ENCODE measurements at places on chromosomes 16 and 17. TPM values are rescaled to one million over a fixed set of nuclear protein-coding genes. Genes with fewer than 3 reads are reported as not detected.

The PEX12 gene
- 9.0 TPM for total RNA-seq

- no peak for DNase-seq
Observed at GRCh38 chr16:50644245-50644644, 36.9 kb downstream of the SNX20 start.

The PPP1R1B gene
- total RNA-seq: not detected

GRCh38 chr16:67703626-67704025, 15.5 kb downstream of the GFOD2 start:
- DNase-seq: no peak

DNA sequence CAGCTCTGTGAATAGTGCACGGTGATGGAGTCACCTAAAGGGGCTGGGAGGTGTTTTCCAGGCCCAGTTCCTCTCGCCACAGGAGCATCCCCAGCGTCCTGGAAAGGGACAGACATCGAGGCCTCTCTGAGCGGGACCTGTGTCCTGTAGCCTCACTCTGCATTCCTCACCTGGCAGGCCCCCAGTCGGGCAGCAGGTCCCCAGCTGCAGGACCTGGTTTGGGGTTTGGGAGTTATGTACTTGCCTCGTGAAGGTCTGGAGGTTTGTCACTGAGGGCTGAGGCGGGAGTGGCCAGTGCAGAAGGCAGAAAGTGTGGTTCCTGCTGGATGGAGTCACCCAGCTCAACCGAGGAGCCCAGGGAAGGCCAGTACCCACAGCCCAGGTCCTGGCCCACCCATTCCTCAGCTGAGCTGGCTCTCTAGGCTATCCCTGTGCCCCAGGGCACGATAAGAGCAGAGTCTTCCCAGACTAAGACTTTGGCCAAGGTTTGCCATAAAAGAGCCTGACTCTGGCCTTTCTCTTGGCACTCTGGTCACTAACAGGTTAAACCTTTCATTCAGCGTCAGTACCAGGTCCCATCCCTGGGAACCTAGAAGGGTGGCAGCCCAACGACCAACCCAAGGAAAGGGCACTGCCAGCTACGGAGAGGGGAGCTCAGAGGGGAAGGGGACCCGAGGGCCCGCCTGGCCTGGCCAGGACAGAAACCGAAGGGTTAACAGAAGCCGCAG, 24.4 kb downstream of the TBX4 start:
- no peak for DNase-seq

The PABPN1L gene
- not detected for total RNA-seq

DNA sequence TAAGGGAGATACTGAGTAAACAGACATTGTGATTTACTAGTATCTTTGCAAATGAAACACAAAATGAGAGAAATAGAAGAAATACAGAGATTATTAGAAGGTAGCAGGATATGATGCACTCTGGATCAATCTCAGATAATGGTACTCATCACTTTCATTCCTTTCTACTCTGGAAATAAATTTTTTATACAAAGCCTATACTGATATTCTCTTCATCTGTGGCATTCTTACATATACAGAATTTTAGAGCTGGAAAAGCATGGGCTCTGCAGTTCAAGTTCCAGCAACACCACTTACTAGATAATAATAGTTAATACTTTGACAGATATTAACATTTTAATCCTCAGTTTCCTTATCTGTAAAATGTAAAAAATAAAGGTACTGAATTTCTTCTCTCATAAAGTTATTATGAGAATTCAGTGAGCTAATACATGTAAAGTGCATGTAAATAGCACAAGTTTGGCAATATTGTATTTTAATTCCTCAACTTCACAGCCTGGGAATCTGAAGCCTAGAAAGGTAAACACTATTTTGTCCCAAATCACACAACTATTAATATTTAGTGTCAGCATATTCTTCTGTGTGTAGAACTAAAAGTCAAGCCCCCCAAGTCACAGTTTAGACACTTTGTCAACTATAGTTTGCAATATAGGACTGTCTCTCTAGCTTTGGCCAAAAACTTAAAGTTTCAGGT, 6.5 kb downstream of the RNF43 start:
- no peak for DNase-seq

DNA sequence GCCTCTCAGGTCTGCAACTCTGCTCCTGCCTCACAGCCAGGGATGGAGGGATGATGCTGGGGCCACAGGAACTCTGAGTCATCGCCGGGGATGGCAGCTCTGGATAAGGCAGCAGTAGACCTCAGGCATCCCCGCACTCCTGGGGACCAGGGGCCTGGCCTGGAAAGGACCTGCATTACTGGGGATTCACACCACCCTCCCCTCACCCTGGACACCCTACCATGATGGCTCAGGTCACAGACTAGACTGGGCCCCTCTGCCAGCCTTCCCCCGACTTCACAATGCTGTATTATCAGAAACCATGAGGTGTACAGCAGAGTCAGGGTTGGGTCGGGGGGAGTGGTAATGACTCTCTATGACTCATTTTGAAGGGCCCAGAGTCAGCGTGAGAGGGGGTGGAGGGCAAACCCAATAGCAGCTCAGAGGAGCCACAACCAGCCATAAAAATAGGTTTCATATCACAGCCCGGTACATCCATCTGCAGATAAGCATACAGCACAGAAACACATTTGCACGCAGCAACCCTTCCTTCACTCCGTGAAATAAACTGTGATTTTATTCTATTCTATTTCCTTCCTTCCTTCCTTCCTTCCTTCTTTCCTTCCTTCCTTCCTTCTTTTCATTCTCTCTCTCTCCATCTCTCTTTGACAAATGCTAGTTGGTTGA, 28.8 kb downstream of the DYNLRB2 start:
- no peak for DNase-seq

DNA sequence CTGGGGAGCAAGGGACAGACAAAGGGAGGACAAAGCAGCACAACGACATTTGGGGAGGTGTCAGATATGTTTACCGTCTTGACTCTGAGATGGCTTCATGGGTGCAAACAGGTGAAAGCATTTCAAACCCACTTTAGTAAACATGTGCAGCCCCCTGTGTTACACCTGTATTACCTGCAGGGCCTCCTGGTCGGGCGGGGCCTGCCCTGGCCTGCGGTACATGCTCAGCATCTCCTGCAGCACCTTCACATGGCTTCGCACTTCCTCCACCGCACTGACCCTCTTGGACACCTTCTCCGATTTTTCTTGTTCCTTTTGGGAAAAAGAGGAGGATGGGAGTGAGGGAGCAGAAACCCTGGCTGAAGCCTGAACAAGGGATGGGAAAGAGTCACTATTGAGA, 24.5 kb downstream of the GGA2 start:
- no peak for DNase-seq

DNA sequence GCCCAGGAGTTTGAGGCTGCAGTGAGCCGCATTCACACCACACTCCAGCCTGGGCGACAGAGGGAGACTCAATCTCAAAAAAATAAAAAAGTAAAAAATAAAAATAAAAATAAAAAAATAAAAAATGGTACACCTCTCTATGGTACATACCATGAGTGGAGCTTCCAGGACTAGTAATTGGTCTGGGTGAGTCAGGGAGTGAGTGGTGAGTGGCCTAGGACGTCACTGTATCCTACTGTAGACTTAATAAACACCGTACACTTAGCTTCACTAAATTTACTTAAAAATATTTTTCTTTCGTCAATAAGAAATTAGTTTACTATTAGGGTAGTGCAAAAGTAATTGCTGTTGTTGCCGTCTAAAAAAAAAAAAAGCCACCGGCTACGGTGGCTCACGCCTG, 9.0 kb downstream of the CDH5 start:
- no peak for DNase-seq

The SLC2A4 gene
- not detected for total RNA-seq

- DNase-seq: no peak
Observed at GRCh38 chr17:50221266-50221863, 19.9 kb upstream of the COL1A1 start.

DNA sequence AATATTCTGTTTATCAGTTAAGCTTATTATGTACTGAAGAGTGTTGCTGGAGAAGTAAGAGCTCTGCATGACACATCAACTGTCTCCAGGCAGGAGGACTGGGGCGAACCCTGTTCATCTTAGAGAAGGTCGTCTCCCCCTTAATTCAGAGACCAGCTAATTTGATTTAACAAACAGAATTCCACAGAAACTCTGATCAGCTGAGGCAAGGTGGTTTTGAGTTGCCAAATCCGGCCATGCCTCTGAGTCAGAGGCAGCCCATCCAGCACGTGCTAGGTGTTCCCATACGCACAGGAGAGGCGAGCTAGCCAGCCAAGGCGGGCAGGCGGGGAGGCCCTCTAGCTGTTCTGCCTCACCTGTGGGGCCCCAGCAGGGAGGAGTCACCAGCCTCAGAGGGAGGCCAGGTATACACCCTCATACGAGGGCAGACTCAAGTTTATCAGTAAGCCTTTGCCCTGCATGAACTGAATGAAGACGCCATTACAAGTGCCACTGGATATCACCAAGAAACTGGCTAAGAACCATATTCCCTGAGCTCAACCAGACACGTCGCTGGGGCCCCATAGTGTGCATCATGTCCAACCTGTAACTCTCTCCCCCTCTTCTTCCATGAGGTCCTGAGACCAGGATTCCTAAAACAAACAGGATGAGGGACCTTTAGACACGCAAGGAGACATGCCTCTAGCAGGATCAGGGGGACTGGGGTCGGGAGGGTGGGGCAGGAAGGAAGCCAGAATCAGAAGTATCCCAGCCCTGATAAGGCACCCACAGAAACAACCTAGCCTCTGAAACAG, 25.7 kb downstream of the STAT5A start:
- no peak for DNase-seq

- peak; percentile 43 for DNase-seq
Observed at GRCh38 chr17:46782250-46782953, 36.1 kb downstream of the WNT3 start.

- no peak for DNase-seq
Observed at GRCh38 chr17:57697891-57698711, 47.0 kb downstream of the CCDC182 start.

The NACA2 gene
- not detected for total RNA-seq

- DNase-seq: no peak
Observed at GRCh38 chr16:2858245-2859025, 465 bp upstream of the PRSS22 start.

GRCh38 chr17:28388106-28388505, 16.6 kb downstream of the SARM1 start:
- DNase-seq: no peak

DNA sequence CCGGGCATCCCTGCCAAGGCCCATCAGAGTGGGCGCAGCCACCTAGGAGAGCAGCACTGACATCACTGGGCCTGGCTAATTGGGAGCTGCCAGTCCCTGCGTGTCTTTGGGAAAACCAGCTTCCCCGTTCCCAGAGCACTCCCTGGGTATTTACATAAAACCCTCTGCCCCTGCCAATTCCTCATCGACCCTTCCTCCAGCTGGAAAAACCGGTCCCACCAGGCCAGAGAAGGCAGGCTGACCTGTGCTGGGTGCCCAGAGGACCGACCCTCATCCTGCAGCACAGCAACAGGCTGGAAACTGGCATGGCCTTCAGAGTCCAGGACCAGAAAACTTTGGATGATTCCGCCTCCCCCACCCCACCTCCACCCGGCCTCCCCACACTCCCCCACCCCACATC, 8.2 kb upstream of the FOXN1 start:
- DNase-seq: no peak

The GSDMA gene
- total RNA-seq: not detected

DNA sequence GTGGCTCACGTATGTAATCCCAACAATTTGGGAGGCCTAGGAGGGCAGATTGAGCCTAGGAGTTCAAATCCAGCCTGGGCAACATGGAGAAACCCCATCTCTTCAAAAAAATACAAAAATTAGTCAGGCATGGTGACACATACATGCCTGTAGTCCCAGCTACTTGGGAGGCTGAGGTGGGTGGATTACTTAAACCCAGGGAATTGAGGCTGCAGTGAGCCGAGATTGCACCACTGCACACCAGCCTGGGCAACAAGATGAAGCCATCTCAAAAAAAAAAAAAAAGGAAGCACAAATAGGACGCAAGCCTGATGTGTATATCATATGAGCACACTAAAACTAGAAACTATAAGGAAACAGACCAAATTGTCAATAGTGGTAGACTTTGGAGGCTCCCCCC, 17.1 kb upstream of the FLCN start:
- no peak for DNase-seq

- DNase-seq: peak; percentile 89
Observed at GRCh38 chr17:38559051-38559879, 46.5 kb downstream of the SRCIN1 start.

The TAC4 gene
- not detected for total RNA-seq

DNA sequence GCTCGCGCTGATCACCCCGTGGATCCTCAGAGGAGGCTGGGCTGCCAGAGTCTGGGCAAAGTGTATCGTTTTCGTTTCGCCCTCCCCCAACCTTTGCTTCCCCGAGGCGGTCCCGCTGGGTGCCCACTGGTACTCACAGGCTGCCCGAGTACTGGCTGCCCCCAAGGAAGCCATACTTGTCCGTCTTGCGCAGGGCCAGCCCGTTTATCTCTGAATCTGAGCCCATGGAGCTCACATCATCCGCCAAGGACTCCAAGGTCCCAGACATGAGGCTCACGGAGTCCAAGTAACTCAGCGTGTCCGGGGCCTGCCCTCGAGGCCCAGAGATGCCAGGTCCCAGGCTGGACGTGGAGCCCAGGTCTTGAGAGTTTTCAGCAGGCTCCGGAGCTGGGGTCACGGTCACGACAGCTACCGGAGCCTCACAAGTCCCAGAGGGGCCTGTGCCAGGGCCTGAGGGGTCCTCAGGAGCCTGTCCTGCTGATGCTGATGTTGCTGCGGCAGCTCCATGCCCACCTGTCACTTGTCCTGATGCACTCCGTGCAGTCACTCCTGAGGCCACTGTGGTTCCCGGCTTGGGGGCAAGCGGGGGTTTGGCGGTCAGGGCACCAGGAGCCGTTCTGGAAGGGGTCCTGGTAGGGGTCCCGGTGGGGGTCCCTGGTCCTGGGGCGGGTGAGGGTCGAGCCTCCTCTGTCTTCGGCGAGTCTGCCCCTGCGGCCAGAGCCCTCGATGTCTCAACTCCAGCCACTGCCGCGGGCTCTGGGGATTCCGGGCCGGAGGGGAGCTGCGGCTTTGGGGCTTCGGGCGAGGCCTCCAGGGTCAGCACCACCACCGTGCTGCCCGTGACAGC, 980 bp downstream of the TBC1D10B start:
- no peak for DNase-seq

GRCh38 chr17:4073983-4074830, 68.6 kb downstream of the ZZEF1 start:
- DNase-seq: no peak

- no peak for DNase-seq
Observed at GRCh38 chr17:40063187-40063771, 514 bp downstream of the THRA start.

GRCh38 chr17:30332057-30332542, 1.8 kb downstream of the TMIGD1 start:
- no peak for DNase-seq

- DNase-seq: no peak
Observed at GRCh38 chr17:30808785-30809286, 15.7 kb downstream of the CRLF3 start.

DNA sequence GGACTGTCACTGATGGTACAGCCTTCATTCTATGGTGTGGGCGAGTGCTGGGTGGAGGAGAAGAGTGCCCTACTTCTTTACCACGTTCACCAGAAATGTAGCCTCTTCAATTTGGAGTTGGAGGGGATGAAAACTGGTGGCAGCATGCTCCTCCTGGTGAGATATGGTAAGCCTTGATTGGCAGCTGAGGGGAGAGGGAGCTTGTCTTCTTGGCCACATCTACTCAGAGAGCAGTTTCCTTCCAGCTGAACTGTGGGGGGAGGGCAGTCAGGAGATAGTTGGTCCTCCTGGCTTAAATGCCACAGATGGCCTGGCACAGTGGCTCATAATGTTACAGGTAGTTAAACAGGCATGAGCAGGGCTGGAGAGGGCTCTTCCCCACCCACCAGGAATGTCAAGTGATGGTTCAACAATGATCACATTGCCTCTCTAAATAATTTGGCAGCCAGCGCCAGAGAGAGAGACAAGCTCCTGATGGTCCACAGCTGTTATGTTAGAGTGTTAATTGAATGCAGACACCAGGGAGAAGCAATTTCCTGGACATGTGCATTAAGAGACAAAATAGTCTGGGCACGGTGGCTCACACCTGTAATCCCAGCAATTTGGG, 9.0 kb upstream of the MAPK3 start:
- no peak for DNase-seq
